ENCODE measurements at places on chromosomes 3 and 15. TPM values are rescaled to one million over a fixed set of nuclear protein-coding genes. Genes with fewer than 3 reads are reported as not detected.

DNA sequence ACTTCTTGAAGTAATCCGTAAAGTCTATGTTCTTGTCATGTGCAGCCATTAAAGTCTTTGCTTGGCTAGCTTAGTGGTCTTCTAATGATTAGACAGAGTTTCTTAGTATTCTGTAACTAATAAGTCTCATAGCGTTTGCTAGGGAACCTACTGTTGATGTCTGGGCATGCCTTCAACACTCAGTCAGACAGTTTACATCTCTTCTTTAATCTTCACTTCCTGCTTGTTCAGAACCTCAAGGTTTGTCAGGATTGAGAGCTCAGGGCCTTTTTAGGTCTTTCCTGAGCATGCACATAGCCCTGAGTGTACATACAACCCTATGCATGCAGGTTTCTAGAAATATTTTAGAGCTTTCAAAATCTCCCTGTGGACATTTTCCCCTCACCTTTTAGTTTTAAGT lies 426.3 kb downstream of the AGBL1 start:
- no peak for DNase-seq

The SATB1 gene
- total RNA-seq, result 74.2 TPM

- DNase-seq, result no peak
These were observed 213.0 kb downstream of the RORA start for GRCh38 chr15:61016087-61016486.

The TTLL13 gene
- not detected for total RNA-seq

The GOLGA8H gene
- 1.4 TPM for total RNA-seq

DNA sequence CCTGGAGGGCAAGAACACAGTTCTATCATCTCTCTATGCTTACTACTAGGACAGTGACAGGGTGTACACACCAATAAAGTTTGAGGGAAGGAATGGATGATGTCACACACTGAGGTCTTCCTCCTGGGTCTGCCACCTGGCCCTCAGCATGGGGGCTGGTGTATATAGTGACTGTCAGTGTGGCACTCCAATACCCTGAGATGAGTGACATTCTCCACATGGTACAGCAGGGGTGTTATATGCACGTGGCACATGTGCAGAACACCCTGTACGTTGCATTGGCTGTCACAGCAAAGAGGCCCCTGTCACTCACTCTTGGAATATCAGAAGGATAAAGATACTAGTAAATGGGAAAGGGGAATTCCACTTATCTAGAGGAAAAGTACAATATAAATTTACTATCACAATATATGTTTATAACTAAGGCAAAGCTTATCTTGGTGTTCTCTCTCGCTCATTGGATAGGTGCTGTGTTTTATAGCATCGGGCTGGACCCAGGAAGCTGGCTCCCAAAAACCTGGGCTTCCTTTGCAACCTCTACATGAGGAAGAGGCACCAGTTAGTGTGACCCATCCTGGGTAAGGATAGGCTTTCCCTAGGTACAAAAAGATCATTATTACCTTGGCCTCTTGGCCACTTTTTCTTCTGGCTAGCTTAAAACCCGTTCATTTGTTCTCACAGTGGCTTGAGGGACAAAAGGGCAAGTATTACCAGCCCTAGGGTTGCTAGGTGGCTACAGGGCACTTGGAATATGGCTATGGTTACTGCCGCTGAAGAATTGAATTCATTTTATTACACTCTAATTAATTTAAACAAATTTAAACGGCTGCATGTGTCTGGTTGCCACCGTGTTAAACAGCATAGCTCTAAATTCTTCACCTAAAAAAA lies 54.8 kb upstream of the HES1 start:
- no peak for DNase-seq

- no peak for DNase-seq
These were observed 350.1 kb upstream of the AZI2 start for GRCh38 chr3:28698706-28699105.

DNA sequence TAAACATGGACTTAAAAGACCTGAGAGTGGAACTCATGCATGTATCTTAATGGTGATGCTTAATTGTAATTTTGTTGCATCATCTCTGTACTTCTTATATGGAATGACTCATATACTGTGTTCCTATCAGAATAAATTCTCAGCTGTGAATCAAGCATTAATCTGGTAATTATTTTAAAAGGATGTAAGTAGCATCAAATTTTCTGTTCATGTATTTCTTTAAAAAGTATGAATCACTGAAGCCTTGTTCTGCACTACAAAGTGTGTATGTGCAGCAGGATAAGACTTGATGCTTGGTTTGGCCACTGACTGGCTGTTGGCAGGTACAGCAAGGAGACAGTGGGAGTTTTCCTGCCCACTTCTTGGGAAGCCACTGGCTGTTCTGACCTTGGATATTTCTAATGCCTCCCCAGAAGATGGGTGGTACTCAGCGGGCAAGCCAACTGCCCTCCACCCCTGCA lies 123.9 kb downstream of the ANO10 start:
- DNase-seq, result no peak

DNA sequence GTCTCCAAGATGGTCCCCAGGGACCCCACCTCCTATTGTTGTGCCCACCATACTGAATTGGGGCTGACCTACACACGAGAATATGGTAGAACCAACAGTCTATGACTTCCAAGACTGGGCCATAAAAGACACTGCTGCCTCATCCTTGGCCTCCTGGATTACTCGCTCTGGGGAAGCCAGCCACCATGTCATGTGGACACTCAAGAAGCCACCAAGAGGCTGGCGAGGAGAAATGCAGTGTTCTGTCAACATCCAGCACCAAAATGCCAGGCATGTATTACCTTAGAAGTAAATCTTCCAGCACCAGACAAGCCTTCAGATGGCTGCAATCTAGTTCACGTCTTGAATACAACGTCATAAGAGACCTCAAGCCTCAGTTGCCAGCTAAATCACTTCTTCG lies 17.1 kb upstream of the TPM1 start:
- DNase-seq, result no peak

- DNase-seq, result no peak
These were observed 49.7 kb downstream of the LRRN1 start for GRCh38 chr3:3848923-3849275.

Data from urinary bladder (tissue), 4 donors.